ENCODE measurements at places on chromosomes 7 and 10.
A peak's percentile ranks its signal among the peaks of the same experiment; 100 is the strongest.

DNA sequence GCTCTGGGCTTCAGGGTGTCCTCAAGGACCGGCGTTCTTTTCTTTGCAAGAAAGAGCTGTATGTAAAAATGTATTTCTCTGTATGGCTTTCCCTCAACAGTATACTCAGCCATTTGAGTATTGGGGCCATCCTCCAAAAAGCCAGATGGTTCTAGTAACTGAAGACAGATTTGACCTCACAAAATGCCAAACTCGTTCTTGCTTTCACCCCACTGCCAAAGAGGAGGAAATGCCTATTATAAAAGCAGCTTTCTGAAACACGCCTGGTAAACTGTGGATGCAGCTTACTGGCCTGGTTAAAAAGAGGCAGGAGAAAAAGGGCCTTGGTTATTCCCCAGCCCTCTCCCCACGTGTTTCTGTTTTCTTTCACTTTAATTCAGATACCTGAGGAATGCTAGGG is 7.7 kb upstream of the HTR5A start:
- DNase-seq: no peak

DNA sequence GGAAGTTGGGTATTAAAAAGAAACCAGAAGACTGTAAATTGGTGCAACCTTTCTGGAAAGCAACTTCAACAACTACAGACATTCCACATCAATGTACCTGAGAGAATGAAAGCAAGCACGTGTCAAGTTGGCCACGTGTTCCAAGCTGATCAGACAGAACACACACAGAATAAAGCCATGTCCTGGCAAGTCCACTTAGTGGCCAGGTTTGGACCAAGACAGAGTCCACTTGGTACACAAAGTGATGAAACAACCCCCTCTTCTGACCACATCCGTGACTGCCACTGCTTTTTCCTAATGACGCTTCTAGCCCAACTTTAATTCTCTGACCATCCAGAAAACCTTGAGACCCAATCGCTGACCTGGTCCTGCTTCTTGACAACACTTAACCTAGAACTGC is 109.4 kb downstream of the ABLIM1 start:
- DNase-seq: no peak

DNA sequence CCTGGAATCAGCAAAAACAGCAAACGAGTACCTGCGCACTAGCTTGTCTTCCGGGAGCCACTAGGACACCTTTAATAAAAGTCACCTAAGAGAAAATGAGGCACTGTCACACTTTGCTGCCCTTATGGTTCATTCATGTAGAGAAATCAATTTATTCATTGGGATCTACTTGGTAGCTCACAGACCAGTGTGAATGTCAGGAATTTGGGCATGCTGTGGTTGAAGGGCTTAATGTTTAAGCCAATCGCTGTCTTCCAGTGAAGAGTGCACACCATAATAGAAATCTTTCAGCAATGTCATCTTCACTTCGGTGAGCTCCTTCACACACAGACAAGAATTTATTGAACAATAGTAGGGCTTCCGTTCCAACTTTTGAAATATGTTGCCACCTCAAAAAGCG is 65.1 kb downstream of the MARCHF5 start:
- no peak for DNase-seq

DNA sequence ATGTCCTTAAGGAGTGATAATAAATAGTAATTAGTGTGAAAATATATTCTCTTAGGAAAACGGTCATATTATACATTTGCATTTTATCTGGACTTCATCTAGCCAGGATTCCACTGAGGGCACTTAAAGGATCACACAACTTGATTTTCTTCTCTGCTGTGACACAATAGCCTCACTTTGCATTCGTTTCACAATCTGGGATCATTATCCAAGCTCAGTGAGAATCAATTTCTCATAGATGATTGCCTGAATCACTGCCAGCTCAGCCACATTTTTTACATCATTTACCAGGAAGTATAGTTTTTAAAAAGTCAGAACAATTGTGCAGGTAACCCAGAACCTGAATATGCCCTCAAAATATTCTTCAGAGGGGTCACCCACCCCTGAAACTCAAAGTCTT is 68.9 kb downstream of the PTPRZ1 start:
- DNase-seq: peak; percentile 52

GRCh38 chr7:91293840-91294239 is 29.6 kb downstream of the FZD1 start:
- no peak for DNase-seq

DNA sequence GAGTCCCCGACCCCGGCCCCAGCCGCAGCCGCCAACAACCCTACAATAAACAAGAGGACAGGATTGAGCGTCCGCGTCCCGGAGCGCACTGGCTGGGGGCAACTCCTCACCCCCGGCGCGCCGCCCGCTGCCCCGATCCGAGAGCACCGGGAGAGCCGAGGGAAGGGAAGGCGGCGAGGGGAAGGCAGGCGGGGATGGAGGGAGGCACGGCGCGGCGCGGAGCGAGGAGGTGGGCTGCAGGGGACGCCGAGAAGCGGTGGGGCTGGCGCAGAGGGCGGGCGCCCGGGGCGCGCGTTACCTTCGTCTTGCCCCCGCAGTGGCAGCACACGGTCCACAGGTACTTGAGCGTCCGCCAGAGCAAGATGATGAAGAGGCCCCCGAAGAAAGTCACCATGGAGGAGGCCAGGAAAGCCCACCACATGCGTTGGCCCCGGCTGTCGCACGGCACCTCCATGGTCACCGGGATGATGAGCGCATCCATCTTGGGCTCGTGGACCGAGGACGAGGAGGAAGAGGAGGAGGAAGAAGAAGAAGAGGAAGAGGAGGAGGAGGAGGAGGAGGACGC is 559 bp downstream of the KCNMA1 start:
- DNase-seq: no peak

DNA sequence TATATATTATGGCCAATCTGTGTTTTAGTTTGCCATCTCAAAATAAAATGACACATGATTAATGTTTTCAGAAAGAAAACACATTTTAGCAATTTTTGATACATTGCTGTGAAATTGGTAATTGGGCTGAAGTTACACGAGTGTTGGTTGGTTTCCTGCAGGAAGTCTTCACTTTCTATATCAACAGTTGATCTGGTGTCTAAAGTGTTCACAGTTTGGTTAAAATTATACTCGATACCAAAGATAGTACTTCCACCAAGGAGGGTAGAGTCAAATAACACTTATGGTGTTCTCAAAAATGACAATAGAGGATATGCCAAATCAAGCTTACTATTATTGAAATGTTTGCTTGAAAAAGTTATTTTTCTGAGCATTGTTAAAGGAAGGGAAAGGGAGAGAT is 120.3 kb upstream of the GLCCI1 start:
- no peak for DNase-seq
